ENCODE measurements at places on chromosomes 4 and X.

DNA sequence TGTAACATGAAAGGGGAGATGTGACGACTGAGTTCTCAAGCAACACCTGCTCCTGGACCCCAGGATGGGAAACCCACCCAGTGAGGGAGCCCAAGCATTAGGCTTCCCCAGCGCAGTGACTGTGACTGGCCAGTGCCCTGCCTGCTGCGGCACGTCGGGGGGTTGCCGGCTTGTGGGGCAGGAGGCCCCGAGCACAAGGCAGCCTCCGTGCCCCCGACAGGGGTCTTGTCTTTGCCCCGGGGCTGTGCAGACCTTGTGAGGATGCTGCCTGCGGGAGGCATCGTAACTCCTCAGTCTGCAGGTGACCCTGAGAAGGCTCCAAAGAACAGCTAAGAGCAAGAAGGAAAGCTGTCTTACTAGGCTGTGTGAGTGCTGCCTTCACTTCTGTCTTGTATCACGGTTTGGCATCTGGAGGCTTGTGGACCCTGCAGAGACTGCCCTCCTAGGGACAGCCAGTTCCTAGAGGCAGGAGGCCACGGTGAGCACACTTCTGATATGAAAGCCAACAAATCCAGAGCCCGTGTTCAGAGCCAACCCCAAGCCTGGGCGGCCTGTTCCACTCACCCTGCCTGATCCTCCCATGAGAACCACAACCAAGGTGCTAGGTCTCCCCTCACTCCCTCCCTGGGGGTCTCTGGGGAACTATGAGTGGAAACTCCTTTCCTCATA, 47.7 kb downstream of the FGFRL1 start:
- H3K4me3 ChIP-seq = no peak overlapping the region
- DNase-seq = no peak
- H3K27ac ChIP-seq = no peak overlapping the region
- no peaks in the 10 kb centered on the region for H3K27me3 ChIP-seq
- H3K4me1 ChIP-seq = no peaks in the 10 kb centered on the region
- no peaks in the 10 kb centered on the region for H3K36me3 ChIP-seq

- H3K4me3 ChIP-seq = no peak overlapping the region
- H3K27me3 ChIP-seq = no peaks in the 10 kb centered on the region
- no peaks in the 10 kb centered on the region for H3K36me3 ChIP-seq
- H3K4me1 ChIP-seq = no peaks in the 10 kb centered on the region
- no peak for DNase-seq
Measured at GRCh38 chrX:22666441-22666840, 333.3 kb upstream of the DDX53 start.

- H3K27me3 ChIP-seq = no peaks in the 10 kb centered on the region
- no peaks in the 10 kb centered on the region for H3K4me1 ChIP-seq
- peaks cover 4% of the 10 kb centered on the region for H3K36me3 ChIP-seq
Measured at GRCh38 chr4:26402458-26402857, 81.6 kb downstream of the RBPJ start.

DNA sequence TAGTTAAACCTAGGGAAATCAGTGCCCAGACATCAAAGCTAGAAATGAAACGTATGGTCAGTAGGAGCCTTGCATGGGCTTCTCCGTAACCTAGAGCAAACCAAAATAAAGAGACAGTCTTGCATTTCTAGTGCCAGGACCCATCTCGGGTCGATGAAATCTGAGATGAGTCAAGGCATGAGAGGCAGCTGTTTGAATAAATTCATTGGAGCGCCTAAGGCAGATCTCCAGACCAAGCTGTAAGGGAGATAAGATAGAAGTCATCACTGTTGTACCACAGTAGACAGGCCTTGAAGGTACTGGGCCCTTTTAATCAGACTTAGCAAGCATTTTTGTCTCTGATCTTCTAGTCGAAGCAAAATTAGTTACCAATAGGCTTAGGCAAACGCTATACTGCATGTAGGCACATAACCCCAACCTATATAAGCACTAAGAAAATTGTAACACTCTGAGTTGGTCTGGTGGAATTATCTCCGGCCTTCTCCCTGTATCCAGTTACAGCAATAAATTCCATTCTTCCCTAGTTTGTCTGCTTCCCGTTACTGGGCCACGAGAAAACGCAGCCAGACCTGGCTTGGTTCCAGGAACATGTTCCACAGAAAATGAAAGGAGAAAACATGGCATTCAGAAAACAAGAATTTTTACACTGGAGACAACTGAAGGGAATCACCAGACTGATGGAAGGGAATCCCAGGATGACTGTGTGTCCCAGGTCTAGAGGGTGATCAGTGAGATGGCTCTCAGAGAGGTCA, 21.1 kb upstream of the PAPSS1 start:
- H3K4me3 ChIP-seq = no peak overlapping the region
- no peak overlapping the region for H3K27ac ChIP-seq
- no peaks in the 10 kb centered on the region for H3K27me3 ChIP-seq

DNA sequence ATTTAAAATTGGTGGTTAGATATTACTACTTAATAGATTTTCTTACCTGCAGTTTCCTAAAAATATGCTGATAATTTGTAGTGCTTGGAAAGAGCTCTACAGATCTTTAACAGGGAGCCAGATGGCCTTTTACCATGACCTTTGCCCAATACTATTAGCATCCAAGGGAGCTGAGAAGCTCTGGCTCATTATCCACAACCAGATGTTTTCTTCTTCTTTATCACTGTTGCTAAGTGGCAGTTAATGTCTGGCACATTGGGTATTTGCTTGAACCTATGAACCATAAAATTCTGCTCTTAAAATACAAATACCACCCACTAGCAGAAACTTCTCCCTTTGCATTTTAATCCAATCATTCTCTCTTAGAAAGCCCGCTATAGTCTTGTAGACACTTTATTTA, 1480.3 kb downstream of the C4orf33 start:
- H3K4me3 ChIP-seq = no peak overlapping the region

GRCh38 chr4:16196482-16197393, 29.5 kb downstream of the TAPT1 start:
- peak; percentile 66 for DNase-seq
- no peaks in the 10 kb centered on the region for H3K4me1 ChIP-seq
- H3K36me3 ChIP-seq = no peaks in the 10 kb centered on the region
- no peaks in the 10 kb centered on the region for H3K27me3 ChIP-seq
- no peak overlapping the region for H3K27ac ChIP-seq

GRCh38 chrX:78517124-78517523, 142.0 kb downstream of the RTL3 start:
- H3K4me1 ChIP-seq = no peaks in the 10 kb centered on the region
- H3K27me3 ChIP-seq = no peaks in the 10 kb centered on the region
- H3K27ac ChIP-seq = no peak overlapping the region
- DNase-seq = peak; percentile 18
- no peak overlapping the region for H3K4me3 ChIP-seq

DNA sequence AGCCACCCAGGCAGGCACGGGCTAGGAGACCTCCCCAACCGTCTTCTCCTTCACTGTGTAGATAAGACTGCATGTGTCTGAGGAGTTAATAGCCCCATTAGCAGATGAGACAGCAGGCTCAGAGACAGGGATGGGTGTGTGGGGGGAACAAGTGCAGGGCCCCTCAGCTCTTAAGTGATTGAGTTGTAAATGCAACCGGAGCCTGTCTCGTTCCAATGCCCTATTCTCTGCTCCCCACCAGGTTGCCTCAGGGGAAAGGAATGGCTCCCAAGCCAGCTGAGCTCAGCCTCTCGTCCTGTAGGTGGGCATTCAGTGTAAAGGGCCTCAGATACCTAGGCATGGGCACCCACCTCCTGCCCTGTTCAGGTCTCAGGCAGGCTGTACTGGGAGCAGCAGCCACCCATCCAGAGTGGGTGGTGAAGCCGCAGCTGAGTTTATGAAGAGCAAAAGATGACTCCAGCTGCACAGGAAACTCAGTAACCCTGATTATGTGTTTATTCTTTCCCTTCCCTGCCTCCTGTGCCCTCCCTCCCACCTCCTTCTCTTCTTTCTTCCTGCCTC, 87.3 kb downstream of the PJA1 start:
- H3K36me3 ChIP-seq = no peaks in the 10 kb centered on the region
- H3K4me1 ChIP-seq = peaks cover 7% of the 10 kb centered on the region
- H3K27ac ChIP-seq = no peak overlapping the region
- no peaks in the 10 kb centered on the region for H3K27me3 ChIP-seq
- no peak for DNase-seq

DNA sequence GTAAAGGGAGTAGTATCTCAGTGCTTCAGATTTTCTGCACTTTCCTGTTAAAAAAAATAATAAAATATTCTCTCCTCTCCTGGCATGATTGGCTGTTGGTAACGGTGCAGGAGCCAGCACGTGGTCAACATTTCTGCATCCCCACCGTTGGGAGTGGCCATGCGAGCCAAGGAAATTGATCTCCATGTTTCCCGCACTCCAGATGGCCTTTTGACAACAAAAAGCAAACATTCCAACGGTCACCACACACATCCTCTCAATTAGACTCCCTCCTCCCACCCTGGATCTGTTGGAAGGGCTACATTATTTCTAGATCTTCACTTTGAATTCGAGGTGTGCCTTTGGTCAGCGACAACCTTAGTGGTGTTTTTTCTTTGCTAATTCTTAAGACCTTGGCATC, 45.0 kb downstream of the STK32B start:
- H3K27me3 ChIP-seq = no peaks in the 10 kb centered on the region
- H3K4me3 ChIP-seq = no peak overlapping the region
- no peaks in the 10 kb centered on the region for H3K4me1 ChIP-seq
- no peak overlapping the region for H3K27ac ChIP-seq
- H3K36me3 ChIP-seq = no peaks in the 10 kb centered on the region
- no peak for DNase-seq

DNA sequence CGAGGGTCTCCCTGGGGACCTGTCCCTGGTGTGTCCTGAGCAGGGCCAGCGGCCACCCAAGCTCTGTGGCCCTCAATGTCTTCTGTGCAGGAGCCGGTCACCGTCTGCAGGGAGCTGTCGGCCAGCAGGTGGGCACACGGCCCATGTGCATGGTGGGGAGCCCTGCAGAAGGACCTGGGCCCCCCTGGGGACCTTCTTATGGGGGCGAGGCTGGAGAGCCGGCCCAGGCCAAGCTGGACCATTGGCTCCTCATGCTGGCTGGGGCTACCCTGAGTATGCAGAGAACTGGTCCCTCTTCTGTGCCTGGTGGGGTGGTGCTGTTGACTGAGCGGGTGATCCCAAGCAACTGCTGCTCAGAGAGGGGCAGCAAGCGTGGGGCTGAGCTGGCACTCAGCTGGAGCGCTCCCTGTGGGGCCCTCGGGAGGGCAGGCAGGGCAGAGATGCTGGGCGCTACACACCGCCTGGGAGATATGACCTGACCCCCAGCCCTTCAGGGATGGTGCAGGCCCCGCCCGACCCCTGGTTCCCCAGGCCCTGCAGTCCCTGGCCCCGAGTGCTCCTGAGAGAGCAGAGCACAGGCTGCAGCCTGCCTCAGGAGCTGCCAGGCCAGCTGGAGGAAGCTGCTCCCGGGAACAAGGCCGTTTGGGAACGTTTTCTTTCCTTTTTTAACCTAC, 14.8 kb downstream of the NAT8L start:
- H3K27me3 ChIP-seq = no peaks in the 10 kb centered on the region
- no peak for DNase-seq
- H3K4me3 ChIP-seq = no peak overlapping the region
- H3K27ac ChIP-seq = no peak overlapping the region
- peaks cover 8% of the 10 kb centered on the region for H3K4me1 ChIP-seq
- H3K36me3 ChIP-seq = no peaks in the 10 kb centered on the region

GRCh38 chrX:129956765-129957164, 25.7 kb upstream of the BCORL1 start:
- no peak for DNase-seq
- H3K27ac ChIP-seq = no peak overlapping the region
- H3K27me3 ChIP-seq = no peaks in the 10 kb centered on the region
- H3K4me3 ChIP-seq = no peak overlapping the region
- peaks cover 25% of the 10 kb centered on the region for H3K4me1 ChIP-seq
- no peaks in the 10 kb centered on the region for H3K36me3 ChIP-seq

DNA sequence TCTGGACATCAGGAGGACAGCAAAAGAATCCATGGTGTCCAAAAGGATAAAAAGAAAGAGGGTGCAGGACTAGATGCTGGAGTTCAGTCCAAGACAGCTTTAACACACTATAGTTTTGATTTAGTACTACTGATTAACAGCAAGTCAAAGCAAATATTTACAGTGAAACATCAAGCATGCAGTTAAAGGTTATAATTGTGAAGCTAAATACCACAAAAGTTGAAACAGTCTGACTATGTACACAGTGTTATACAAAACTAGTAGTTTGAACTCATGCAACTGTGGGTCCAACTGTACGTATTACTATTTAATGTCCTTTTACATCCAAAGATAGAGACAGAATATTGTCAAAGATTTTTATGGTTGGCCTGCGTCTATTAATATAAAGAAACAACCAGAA, 57.6 kb downstream of the CHIC2 start:
- no peak for DNase-seq
- peaks cover 2% of the 10 kb centered on the region for H3K36me3 ChIP-seq
- H3K27ac ChIP-seq = no peak overlapping the region
- no peaks in the 10 kb centered on the region for H3K27me3 ChIP-seq
- H3K4me3 ChIP-seq = no peak overlapping the region

DNA sequence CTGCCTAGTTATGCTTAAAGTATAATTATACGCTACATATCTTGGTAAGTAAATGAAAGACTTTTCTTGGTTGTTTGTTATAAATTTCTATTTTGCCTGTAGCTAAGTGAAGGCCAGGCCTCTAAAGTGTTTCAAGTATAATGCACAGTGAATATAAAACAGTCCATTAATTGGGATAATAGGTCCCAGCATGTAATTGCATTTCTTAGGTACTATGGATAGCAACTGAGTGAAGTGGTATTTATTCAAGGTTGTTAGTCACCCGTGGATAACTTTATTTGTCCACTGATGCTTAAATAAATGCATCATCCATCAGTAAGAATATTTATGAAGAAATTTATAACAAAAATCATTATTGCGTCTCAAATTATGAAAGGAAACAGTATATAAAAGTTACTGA, 59.1 kb downstream of the TEX13C start:
- no peak overlapping the region for H3K4me3 ChIP-seq
- no peak for DNase-seq
- no peak overlapping the region for H3K27ac ChIP-seq
- H3K4me1 ChIP-seq = no peaks in the 10 kb centered on the region
- H3K27me3 ChIP-seq = no peaks in the 10 kb centered on the region
- H3K36me3 ChIP-seq = no peaks in the 10 kb centered on the region

DNA sequence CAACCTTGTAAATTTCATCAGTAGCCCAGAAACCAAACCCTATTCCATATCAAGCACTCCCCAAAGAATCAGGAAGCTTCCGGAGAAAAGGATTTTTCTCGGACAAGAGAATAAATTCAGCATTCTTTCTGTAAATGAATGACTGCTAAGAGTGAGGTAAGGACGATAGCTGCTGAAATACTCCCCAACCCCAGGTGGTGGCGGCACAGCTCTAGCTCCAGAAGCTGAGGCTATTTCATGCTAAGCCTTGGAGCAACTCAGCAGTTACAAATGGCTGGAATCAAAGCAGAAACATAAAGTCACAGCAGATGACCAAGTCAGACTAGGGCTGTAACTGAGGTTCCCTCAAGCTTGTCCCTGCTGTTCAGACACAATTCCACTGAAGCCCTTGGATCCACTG, 13.9 kb upstream of the PCDH19 start:
- H3K36me3 ChIP-seq = no peaks in the 10 kb centered on the region
- H3K4me1 ChIP-seq = no peaks in the 10 kb centered on the region
- peak; percentile 37 for DNase-seq
- H3K4me3 ChIP-seq = no peak overlapping the region
- H3K27me3 ChIP-seq = no peaks in the 10 kb centered on the region
- H3K27ac ChIP-seq = no peak overlapping the region

GRCh38 chrX:13759152-13759718, 24.7 kb downstream of the OFD1 start:
- no peaks in the 10 kb centered on the region for H3K4me1 ChIP-seq
- DNase-seq = no peak
- H3K27ac ChIP-seq = no peak overlapping the region
- no peaks in the 10 kb centered on the region for H3K27me3 ChIP-seq
- H3K36me3 ChIP-seq = peaks cover 22% of the 10 kb centered on the region
- H3K4me3 ChIP-seq = no peak overlapping the region

- H3K4me3 ChIP-seq = no peak overlapping the region
- peaks cover 6% of the 10 kb centered on the region for H3K36me3 ChIP-seq
- no peak overlapping the region for H3K27ac ChIP-seq
- no peaks in the 10 kb centered on the region for H3K27me3 ChIP-seq
Measured at GRCh38 chrX:56268888-56269287, 36.7 kb downstream of the KLF8 start.
